ENCODE measurements at places on chromosomes 2 and 18.
A peak's percentile ranks its signal among the peaks of the same experiment; 100 is the strongest.

DNA sequence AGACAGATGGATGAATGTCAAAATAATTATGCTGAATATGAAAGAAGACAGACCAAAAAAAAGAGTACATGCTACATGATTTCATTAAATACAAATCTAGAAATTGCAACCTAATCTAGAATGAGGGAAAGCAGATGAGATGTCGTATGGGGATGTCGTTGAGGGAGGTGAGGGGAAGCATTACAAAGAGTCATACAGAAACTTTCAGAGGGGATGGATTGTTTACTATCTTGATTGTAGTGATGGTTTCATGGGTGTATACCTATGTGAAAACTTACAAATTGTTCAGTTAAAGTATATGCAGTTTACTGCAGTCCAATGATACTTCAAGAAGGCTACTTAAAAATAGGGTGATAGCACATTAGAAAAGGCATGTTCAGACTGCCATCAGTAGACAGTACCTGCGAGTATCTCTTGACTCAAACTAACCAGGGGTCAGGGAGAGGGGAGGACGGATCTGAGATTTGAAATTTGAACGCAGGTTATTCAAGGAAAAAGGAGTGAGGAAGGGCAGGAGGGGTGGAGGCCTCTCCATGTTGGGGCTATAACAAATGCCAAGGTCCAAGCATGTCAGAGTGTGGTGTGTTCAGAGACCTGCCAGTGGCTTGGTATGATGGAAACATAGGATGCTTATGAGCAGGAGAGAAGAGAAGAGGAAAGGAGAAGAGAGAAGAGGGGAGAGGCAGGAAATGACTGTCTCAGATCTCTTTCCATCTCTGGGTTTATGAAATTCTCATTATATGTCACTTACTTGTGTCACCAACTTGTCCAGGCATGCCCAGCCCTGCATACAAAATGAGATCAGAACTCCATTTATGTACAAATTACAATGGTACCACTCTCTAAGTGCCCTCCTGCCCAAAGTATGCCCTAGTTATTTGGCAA, 257.3 kb upstream of the CXCR4 start:
- no peak for DNase-seq

GRCh38 chr2:15315411-15315810, 245.7 kb downstream of the NBAS start:
- no peak for DNase-seq

- no peak for DNase-seq
Observed at GRCh38 chr2:151782378-151783132, 45.7 kb downstream of the ARL5A start.

GRCh38 chr2:53852532-53852931, 7.2 kb downstream of the GPR75 start:
- DNase-seq: no peak

DNA sequence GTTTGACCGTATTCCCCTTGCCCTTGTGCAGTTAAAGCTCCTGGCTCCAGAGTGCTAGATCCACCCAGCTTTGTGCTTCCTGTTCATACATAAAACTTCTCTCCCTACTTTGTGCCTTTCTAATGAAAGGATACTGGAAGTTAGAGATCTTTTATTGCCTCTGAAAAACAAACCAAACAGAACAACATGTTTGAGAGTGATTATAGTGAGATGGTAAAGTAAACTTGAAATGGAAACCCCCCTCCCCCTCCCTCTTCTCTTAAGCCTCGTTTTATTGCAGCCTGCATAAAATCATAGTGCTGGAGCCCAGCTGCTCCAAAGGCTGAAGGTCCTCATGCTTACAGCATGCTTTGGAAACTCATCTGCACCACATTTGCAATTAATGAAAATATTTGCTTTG, 125.1 kb downstream of the TANC1 start:
- DNase-seq: no peak

DNA sequence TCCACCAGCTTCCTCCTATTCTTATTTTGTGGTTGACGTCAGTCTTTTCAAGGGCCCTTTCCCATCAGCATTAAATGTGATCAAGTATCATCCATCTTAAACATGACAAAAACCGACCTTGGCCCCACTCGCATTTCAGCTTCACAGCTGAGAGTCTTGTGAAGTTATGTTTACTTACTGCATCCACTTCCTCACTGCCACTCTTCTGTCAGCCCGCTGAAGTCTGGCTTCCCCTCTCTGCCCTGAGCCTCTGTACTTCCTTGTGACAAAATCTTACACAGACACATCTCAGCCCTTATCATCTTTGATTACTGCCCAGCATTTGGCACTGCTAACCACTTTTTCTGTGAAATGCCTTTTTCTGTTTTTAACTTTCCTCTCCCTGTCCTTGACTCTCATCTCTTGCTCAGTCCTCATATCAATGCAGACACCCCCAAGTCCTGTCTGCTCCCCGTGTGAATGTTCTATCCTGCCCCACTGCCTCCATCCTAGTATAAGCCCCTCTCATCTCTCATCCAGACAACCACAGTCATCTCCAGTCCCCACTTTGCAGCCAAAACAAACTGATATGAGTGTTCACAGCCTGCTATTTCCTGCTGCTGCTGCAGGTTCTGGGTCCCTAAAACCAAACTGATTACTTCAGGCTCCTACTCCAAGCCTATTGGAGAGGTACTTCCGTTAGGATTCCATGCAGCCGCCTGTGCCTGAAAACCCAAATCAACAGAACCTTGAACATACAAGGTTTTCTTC, 31.4 kb downstream of the FOSL2 start:
- no peak for DNase-seq

GRCh38 chr2:180781276-180781675, 199.1 kb upstream of the UBE2E3 start:
- DNase-seq: no peak

DNA sequence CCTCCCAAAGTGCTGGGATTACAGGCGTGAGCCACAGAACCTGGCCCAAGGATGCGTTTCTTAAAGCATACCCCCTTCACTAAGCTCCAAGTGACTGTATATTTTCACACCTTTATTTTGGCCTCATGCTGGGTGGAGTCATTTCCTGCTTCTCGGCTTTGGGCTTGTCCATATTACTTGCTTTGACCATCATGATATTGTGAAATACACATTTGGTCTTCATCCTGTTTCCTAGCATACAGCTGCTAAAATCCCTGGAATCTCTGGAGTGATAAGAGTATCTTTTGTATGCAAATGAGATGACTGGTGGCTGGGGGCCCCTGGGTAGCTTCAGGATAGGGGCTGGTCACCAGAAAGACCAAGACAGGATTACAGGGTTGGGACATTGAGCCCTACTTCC, 17.6 kb upstream of the COLEC12 start:
- no peak for DNase-seq

GRCh38 chr18:27685807-27686412, 491.0 kb downstream of the CDH2 start:
- DNase-seq: no peak

- DNase-seq: no peak
Observed at GRCh38 chr2:84925336-84925723, 19.9 kb downstream of the TMSB10 start.

DNA sequence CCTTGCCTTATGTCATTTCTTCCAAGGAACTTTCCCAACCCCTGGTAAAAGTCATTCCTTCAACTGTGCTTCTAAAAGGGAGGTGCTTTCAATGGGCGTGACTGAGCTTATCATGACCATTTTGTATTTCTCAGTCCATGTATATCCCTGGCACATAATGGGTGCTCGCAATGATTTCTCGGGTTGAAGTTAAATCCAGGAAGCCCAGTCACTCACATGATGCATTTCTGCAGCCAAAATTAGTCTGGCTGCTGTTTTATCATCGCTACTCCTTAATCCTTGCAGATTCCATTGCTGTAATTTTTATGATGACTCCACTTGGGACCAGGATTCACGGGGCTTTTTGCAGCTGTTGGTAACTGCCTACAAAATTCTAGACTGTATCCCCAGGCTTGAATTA, 25.9 kb upstream of the RFX8 start:
- no peak for DNase-seq

DNA sequence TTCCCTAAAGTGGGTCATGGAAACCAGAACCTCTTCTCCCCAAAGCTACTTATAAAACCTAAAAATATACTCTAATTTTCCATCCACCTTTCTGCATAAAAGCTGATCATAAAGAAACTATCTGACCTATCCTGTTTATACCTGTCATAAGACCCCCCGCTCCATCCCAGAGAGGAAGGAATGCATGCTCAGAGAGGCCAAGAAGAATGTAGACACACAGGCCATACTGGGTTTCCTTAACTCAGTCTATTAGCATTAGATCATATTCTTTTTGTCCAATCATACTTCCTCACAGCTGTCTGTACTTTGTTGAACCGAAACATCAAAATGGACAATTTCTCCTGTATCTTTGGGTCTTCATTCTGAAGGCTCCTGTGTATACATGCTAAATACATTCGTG, 52.3 kb downstream of the B3GNT2 start:
- no peak for DNase-seq

GRCh38 chr2:36395866-36396265, 40.3 kb downstream of the CRIM1 start:
- no peak for DNase-seq

DNA sequence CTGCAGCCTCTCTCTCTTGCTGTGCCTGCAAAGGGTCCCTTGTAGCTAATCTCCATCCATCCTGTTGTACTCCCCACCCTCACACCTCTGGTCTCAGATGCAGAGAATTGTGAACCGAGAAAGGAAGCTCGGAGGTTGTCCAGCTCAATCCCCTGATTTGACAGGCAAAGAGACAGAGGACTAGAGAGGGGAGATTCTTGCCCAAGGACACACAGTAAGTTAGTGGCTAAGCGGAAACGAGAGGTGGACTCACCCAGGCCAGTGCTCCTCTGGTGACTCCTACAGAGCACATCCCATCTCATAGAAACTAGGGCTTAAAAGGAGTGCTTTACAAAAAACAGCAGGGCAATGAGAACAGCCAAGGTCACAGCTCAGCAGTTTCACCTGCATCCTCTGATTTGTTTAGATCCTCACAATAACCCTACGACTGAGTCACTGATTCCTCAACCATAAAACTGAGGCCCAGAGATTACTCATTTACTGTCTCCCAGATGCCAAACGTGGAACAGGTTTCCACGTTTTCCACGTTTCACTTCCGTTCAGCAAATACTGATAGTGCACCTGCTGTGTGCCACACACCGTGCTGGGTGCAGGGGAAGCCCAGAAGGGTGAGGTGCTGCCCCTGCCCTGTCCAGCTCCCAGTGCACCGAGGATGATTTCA, 22.1 kb downstream of the EHD3 start:
- no peak for DNase-seq

DNA sequence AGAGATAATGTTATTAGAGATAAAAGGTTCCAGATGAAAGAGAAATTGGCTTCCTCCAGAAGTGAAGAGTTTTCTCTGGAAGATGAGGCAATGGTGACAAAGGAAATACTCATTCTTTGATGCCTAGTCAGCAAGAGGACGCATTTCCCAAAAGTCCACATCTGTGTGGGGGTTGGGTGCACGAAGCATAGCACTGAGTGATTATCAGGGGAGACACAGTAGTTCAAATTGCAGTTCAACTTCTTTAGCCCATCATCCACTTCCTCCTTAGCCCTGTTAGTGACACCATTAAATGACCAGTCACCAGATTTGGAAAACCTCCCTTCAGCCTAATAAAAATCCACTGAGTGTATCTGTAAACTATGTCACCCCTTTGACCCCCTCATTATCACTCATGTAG, 80.9 kb upstream of the PHLPP1 start:
- no peak for DNase-seq

DNA sequence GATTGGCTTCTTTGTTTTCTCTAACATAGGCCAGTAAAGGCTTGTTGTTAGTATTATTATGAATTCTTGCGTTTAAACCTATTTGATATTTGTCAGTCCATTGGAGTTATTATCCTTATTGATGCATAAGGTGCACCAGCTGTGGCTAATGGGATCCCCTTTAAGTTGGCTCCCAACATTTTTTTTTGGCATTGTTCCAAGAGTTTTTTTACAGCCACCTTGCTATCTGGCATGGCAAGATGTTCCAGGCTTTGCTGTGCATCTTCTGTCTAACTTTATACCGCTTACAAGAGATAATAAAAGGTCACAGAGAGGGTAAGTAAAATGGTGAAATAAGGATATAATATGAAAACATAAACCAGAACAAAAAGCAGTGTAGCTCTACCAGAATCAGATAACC, 157.5 kb upstream of the TACR1 start:
- no peak for DNase-seq

- DNase-seq: peak; percentile 78
Observed at GRCh38 chr18:3593381-3593903, 143.5 kb downstream of the TGIF1 start.

- no peak for DNase-seq
Observed at GRCh38 chr2:50607721-50608120, 424.2 kb downstream of the NRXN1 start.

DNA sequence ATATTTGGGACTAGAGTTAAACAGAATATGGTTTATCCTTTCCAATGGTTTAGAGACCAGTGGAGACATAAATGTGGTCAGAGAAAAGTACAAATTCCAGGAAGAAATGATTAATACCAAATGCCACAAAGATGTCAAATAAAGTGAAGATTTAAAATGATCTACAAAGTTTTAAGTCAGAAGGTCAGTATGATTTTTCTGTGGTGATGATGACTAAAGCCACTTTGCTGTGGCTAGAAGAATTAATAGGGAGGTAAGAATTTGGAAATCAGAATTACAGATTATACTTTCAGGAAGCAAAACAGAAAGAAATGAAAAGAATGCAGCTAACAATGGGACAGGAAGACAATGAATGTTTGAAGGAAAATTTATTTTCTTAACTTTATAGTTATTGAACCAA, 91.5 kb upstream of the CDH7 start:
- no peak for DNase-seq

GRCh38 chr2:112940859-112941625, 30.1 kb downstream of the IL37 start:
- DNase-seq: no peak

DNA sequence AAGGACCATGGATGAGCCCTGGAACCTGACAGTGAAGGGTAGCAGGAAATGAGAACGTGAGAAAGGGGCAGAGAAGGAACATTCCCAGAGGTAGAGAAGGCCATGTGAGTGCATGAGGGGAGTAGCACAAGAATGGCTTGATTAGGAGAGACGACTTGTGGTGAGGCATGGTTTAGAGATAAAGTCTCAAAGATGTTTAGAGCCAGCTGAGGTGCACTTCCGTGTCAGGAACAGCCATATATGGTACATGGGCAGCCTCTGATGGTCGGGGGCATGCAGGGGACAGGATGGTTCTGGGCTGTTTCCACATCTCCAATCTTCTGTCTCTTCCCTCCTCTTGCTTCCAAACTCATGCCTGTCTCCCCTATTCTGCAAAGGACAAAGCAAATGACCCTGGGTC, 28.8 kb upstream of the EFEMP1 start:
- no peak for DNase-seq
